Stimulated activated CD4-positive, alpha-beta T cell treated with anti-CD3 and anti-CD28 coated beads, Interleukin-1b, Interleukin-23, amount 100 ng/mL, for 1 hour (primary cell): ENCODE measurements at places on chromosomes 4 and X.

DNA sequence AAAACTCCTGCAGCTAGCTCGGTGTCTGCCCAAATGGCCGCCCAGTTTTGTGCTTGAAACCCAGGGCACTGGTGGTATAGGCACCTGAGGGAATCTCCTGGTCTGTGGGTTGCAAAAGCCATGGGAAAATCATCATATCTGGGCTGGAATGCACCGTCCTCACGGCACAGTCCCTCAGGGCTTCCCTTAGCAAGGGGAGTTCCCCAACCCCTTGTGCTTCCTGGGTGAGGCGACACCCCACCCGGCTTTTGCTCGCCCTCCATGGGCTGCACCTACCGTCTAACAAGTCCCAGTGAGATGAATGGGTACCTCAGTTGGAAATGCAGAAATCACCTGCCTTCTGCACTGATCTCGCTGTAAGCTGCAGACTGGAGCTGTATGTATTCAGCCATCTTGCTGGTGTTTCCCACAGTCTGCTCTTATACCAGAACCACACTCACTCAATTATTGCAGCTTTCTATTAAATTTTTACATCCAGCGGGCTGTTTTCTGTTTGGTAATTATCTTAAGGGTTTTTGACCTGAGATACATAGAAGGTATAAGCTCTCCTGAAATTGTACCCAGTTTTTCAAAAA is 36.7 kb upstream of the NPNT start:
- no peak for DNase-seq

DNA sequence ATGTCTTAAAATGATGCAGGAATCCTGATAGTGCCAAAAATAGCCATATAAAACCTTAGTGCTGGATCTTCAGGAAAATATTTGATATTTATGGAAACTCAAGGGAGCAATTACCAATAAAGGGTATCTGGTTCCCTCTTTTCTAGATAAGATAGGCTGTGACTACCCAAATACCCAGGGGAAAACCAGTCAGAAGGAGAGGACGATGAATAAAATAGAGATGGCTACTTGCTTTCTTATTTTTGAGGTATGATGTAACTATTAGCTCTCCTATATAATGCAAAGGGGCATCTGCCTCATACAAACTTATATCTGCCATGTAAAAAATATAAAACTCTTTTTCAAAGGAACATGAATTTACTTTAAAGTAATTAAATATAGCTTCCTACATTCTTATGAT is 23.4 kb upstream of the COX18 start:
- no peak for DNase-seq

DNA sequence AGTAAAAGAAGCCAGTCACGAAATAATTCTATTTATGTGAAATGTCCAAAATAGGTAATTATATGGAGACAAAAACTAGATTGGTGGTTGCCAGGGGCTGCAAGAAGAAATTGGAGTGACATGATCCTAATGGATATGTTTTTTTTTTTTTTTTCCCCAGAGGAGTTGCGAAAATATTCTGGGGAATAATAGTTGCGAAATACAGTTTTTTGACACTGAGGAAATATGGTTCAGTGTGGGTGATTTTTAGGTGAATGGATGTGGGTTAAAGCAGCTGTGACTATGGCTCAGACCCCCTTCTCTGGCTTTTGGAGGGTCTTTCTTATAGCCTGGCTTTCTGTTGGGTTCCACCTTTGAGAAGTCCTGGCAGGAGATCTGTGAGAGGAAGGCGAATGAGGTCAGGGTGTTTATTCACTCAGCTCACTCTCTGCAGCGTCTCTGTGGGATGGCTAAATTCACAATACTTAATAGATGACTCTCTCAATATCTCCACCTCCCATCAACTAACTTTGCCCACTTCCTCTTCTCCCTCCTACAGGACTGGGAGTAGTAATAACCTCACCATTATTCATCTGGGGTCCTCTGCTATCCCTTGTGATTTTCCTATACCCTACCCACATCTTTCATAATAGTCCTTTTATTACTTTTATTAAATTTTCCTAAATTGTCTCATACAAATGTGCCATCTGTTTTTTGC is 15.3 kb upstream of the RAB9B start:
- DNase-seq, result no peak

DNA sequence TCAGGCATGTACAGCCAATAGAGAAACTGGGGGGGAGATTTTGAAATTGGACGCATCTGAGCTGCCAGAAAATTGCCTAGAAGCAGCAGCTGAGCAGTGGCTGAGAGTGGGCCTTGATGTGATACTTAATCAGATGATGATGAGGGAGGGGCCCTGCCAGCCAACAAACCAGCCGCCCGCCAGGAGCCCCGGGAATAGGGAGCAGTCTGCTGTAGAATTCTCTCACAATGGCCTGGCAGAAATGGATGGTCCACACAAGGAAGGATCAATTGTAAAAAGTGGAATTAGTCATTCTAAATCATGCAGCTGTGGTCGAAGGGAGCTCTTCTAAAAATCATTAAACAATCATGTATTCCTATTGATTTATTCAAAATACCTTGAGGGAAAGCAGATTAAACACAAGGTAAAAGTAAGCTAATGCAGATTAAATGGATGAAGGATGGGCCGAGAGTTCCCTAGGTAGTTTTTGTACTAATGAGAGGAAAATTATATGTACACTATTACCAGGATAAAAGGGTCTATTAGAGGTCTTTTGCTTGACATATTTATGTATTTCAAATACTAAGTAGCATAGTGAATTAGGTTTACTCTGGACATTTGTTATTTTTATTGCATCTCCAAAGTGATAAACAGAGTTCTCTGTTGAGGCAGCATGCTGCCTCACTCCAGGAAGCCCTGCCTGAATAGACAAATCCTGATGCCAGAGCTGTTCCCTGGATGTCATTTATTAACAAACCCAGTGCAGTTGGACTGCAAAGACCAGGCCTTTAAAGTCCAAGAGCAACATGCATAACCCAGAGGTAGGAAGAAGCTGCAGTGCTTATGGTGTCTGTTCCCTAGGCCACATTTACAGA is 91.3 kb downstream of the NKX6-1 start:
- DNase-seq, result no peak

- DNase-seq, result no peak
Measured at GRCh38 chr4:38076153-38076669, 116.0 kb downstream of the PTTG2 start.

DNA sequence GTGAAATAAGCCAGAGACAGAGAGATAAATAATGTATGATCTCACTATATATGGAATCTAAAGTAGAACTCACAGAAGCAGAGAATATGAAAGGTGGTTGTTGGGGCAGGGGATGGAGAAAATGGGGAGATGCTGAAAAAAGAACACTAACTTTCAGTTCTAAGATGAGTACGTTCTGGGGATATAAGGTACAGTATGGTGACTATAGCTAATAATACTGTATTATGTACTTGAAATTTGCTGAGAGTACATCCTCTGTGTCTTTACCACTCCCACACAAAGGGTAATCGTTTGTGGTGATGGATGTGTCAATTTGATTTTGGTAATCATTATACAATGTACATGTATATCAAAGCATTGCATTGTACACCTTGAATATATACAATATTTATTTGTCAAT is 6.6 kb downstream of the FBXL5 start:
- DNase-seq, result no peak

- DNase-seq, result no peak
Measured at GRCh38 chrX:30659421-30659820, 6.2 kb downstream of the GK start.

GRCh38 chrX:39381422-39381821 is 580.2 kb downstream of the MID1IP1 start:
- DNase-seq, result no peak

DNA sequence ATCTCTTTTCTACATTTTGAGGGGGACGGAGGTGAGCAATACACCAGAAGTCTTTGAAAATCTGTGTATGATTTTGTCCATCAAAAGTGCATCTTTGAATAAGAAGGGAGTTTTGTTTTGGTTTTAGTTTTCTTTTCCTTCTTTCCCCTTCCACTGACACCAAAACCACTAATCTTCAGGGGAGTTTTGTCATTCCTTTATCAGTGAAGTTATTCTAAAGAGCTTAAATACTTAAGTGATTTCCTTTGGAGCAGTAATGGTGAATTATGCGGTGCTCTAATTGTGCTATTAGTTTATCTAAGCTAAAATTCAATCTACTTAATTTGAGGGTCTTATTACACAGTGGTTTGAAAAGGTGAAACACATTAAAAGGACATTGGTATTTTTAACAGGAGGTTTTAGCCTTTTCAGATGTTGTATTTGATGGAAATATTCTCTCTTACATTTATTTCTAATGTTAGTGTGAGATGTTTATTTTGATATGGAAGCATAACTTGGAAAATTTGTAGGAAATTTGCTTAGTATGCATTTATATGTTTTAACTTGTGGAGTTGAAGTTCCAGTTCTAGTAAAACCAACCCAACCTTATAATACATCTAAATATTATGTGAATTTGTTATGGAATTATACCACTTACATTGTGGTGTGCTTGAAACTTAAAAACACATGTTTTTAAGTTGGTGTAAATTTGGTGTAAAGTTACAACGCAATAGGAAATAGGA is 124.9 kb downstream of the PCDH7 start:
- no peak for DNase-seq

- DNase-seq, result no peak
Measured at GRCh38 chrX:4550018-4550417, 836.6 kb upstream of the PRKX start.

DNA sequence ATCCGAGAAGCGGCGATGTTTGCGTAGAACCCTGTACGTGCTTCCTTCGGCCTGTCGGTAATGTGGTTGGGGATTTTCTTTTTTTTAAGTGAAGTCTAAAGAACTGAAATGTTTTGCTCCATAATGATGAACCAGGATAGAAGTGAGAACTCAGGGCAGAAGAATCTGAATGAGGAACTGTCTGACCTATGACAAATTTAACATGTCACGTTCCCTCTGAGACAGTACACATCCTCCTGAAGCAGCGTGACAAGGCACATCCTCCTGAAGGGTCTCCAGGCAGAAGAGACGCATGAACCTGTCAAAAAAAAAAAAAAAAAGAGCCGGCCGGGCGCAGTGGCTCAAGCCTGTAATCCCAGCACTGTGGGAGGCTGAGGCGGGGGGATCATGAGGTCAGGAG is 6.2 kb downstream of the CSF2RA start:
- no peak for DNase-seq

DNA sequence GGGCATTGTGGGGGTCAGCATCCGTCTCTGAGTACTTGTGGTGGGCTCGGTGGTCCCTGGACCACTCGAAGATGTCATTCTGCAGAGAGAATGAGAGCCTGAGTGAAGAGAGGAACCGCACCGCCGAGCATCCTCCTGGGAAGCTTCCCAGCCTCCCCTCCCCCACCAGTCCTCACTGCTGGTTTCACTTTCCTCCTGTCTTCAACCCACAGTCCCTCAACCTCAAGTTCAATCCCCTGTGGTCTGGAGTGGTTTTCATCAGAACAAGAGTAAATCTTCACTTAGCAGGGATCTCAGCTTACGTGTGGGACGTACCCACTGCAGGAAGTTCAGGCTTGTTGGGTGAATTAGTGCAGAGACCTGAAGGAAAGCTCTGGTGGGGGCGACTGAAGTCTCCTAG is 117.8 kb downstream of the SCD5 start:
- no peak for DNase-seq

- DNase-seq, result no peak
Measured at GRCh38 chrX:107448998-107449835, at the start of gene FRMPD3. Gene FRMPD3 (plus strand): TSS chrX:107449652. CDS start chrX:107526589, 76,937 bp downstream.

GRCh38 chr4:153146961-153147360 is 57.3 kb upstream of the TRIM2 start:
- no peak for DNase-seq

- no peak for DNase-seq
Measured at GRCh38 chr4:7830747-7831146, 108.9 kb downstream of the AFAP1 start.

GRCh38 chr4:139099366-139099982 is 77.5 kb downstream of the ELF2 start:
- DNase-seq, result peak; percentile 44

DNA sequence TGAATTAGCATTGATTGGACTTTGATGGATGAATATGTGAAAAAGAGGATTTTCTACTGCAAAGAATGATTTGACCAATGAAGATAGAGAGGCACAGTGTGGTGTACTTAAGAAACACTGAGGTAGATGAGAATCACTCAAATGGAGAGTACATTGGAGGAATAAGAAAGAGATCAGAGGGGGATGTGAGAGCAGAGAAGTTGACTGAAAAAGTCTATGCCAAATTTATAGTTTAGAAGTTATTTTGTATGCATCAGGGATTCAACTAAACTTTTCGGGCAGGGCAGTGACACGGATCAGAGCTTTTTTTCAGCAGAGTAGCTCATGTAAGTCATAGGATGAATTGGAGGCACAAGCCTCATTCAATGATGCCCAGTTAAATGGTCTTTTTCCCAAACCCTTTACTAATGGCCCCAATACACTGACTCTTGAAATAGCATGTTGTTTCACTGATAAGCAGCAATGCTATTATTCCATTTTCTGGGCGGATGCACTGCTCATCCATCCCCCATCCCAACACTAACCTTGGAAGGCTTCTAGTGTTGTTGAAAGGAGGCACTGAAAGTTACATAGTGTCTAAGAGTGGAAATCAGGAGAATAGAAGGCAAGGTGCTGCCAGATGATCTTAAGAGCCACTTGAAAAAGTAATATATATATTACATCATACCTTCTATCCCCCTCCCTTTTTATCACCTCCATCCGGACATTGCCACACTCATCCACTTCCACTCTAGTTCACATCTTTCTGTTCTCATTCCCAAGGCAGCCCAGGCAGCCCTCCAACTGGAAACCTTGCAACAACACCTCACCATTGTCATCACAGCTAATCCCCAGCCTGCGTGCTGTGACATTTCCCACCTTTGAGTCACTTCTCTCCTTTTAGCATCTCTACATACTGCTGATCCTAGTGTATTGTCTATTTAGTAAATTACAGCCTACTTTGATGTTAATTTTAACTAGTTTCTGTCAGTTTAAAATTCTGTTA is 46.1 kb downstream of the ARHGAP24 start:
- DNase-seq, result no peak

- DNase-seq, result no peak
Measured at GRCh38 chrX:13983734-13984133, 46.0 kb downstream of the GEMIN8 start.

GRCh38 chrX:10072786-10073568 is 83.8 kb upstream of the CLCN4 start:
- DNase-seq, result no peak

GRCh38 chr4:951186-951585 is 18.9 kb downstream of the TMEM175 start:
- no peak for DNase-seq

DNA sequence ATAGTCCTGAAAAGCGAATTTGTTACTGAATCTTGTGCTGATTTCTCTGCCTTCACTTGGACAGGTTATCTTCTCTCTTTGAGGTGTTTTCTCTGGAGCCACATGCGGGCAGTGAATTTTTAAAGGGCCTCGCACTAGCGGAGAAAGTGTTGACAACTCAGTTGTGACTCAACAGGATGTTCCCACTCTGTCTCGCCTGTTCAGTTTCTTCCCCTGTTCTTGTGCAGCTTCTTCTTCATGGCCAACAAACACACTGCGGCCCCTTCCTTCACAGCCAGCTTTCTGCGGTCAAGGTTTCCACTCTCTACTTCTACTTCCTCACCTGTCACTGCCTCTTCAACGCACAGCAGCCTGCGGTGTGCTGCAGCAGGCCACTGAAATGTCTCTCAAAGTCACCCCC is 1.1 kb upstream of the SHROOM4 start:
- no peak for DNase-seq
